GM12878 (cell line): ENCODE measurements at places on chromosomes 6 and 20.

DNA sequence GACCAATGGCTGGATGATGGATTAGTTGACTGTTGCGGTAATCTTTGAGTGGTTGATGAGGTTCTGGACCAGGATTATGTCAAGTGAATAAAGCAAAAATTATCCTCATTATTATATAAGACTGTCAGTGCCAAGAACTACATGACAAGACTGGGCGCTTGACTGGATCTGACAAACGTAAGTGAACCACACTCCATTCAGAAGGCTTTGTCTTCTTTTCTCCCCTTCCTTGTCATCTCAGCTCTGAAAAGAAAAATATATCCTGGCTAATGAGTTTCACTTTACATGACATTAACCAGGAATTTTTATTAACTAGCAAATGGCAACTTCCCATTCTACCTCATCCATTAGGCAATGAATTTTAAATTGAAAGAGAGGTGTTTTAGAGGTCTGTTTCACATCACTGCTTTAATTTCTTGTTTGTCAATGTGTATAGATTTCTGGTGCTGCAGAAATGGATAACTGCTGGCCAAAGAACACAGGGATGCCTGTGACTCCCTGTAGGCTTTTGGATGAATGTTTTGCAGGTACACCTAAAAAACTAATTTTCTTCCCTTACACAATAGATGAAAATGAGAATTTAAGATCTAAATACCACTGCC lies 150.1 kb downstream of the ELOVL4 start:
- DNase-seq: no peak

- no peak for DNase-seq
Measured at GRCh38 chr6:135604035-135604860, 106.7 kb upstream of the AHI1 start.

DNA sequence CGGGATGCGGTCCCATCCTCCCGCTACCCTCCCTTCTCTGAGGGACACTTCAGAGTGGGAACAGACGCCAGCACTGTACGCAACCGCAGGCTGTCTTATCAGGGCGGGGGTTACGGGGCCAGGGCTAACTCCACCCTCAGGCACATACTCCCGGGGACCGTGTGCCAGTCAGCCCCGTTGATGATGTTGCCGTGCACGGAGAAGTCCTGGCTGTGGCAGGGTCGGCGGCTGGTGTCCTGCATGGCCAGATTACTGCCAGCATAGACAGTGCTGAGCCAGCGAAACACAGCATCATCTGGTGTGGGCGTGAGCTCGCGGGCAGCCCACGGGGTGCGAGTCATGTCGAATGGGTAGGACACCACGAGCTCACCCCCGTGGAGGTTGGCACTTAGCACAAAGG lies 5.0 kb downstream of the CPXM1 start:
- DNase-seq: no peak

DNA sequence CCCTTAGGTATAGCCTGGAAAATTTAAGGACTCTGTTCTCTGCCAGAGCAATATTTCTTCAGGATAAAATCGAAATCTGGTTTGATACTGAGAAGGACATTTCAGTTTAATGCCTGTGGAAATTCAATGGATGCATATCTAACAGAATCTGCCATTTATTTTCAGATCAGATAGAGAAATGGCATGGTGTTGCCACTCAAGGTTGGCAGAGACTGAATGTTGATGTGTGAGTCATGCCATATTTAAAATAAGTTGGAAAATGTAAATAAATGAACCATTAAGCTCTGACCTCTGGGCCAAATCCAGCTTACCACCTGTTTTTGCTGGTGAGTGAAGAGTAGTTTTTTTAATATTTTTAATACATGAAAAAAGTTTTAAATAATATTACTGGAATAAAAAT lies 594.6 kb downstream of the DOK5 start:
- DNase-seq: no peak

DNA sequence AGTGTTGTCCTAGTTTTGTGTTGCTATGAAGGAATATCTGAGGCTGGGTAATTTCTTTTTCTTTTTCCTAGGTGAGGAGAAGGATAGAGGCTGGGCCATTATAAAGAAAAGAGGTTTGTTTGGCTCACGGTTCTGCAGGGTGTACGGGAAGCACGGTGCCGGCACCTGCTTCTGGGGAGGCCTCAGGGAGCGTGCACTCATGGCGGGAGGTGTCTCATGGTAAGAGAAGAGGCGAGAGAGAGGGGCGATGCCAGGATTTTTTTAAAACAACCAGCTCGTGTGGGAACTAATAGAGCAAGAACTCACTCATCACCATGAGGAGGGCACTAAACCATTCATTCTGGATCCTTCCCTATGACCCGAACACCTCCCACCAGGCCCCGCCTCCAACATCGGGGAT lies 14.2 kb upstream of the NPBWR2 start:
- DNase-seq: no peak

GRCh38 chr20:6580486-6580885 lies 187.0 kb upstream of the BMP2 start:
- no peak for DNase-seq

GRCh38 chr6:56683882-56684281 lies 41.2 kb upstream of the DST start:
- no peak for DNase-seq

DNA sequence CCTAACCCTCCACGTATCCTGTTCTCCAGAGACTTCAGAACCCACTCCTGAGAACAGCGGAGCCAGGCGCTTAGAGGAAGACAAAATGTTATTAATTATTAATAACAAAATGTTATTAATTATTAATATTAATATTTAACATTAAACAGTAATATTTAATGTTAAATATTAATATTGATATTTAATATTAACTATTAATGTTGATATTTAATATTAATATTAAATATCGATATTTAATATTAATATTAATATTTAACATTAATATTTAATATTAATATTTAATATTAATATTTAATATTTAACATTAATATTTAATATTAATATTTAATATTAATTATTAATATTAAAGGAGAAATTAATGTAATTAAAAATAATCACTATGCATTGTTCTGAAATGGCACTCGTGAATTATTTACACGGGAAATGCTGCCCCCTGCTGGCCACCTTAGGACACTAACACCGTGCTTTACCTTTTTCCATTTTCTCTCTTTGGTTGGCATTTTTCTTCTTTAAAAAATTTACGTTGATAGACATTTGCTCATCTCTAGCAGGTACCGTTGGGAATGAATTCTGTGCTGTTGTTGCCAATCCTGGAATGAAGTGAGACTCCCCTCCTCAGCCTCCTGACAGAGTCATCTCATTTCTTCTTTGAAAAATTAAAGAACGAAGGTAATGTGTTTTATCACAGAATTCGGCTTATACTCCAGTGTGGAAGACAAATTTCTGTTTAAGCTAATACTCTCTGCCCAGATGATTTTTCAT lies 7.5 kb upstream of the GGTLC1 start:
- DNase-seq: no peak

GRCh38 chr20:12916699-12917098 lies 92.1 kb upstream of the SPTLC3 start:
- DNase-seq: no peak

- DNase-seq: no peak
Measured at GRCh38 chr6:119830494-119831295, 481.1 kb upstream of the MAN1A1 start.

GRCh38 chr20:20690676-20691476 lies 21.6 kb downstream of the RALGAPA2 start:
- DNase-seq: peak; percentile 48

DNA sequence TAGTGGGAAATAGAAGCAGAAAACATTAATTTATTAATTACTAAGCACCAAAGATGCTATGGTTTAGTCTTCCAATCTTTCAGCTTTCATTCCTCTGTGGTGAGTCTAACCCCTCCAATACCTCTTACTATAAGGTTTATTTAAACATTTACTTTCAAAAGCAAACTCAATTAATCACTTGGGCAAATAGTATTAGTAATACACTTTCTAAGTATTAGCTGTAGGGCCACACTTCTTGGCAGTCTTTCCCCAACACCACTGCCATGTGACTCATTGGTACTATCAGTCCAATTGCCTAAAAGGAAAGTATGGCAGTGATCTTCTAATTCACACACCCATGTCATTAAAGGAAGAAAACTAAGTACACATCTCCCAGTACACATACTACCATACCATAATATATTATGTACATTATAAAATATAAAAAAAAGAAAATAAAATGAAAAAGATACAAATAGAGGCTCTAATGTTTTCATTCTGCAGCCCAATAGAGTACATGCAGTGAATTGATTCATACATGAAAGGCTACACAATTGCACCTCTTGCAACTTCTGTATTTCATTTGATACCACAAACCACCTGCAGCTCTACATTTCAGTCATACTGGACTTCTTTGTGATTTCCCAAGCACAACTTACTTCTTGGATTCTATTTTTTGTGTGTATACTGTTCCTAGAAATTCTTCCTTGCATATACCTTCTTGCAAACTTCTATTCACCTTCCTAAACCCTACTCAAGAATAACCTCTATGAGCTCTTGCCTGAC lies 218.6 kb downstream of the PKHD1 start:
- DNase-seq: no peak

GRCh38 chr6:32167761-32168262 lies 3.4 kb downstream of the EGFL8 start:
- no peak for DNase-seq

- no peak for DNase-seq
Measured at GRCh38 chr6:148693882-148694484, 52.8 kb upstream of the UST start.

- DNase-seq: no peak
Measured at GRCh38 chr20:61723529-61724257, 342.0 kb downstream of the TAF4 start.

DNA sequence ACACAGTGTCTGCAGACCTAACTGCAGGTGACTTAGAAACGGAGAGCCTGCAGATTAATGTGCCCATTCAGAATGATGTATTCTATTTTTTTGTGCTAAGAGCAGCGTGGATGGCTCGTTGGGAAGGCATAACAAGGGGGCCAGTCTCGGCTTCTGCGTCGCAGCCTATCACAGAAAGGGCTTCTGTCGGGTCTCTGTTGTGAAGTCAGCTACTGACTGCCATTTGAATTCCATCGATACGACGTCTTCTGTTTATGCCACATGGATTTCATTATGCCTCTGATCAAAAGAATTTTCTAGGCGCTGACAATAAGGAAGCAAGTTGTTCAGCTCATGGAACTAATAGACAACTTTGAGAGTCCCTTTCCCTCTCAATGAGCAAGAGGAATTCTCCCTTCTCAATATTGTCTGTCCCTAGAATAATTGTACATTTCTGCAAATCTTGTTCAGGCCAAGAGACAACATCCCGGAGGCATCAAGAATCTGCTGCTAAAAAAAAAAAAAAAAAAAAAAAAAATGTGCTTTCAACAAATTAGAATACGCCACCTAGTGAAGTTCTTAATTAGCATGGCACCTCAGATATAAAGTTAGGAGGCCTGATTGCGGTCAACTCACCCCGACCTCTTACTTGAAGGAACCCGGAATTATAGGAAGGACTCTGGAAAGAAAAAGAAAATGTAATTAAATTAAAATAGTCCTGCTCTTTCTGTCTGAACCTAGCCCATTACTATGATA lies 223.9 kb downstream of the TSHZ2 start:
- DNase-seq: no peak

DNA sequence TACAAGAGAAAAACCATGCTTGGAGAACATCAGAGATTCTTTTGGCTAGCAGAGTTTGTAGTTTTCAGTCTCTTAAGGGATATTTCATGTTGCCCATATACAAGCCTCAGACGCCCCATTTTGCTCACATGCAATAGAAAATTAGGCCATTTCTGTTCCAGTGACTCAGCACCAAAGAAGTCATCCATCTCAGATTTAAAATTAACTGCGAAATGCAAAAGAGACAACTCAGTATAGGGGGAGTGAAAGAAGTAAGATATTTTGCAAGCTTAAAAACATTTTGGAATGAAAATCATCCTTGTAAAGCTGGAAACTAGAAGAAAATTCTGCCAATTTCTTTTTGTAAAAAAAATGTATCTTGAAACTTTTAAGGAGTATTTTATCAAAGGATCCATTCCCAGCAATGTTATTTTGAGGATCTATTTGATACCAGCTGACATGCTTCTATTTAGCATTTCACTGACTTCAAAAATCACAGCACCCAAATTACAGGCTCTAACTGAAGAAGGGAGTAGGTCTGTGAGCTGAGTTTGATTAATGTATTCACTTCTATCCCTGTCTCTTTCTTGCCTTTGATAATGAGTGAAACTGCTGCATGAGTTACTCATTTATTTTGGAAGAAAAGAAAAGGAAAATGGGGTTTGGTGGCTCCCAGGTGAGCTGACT lies 223.7 kb upstream of the SULF2 start:
- no peak for DNase-seq

DNA sequence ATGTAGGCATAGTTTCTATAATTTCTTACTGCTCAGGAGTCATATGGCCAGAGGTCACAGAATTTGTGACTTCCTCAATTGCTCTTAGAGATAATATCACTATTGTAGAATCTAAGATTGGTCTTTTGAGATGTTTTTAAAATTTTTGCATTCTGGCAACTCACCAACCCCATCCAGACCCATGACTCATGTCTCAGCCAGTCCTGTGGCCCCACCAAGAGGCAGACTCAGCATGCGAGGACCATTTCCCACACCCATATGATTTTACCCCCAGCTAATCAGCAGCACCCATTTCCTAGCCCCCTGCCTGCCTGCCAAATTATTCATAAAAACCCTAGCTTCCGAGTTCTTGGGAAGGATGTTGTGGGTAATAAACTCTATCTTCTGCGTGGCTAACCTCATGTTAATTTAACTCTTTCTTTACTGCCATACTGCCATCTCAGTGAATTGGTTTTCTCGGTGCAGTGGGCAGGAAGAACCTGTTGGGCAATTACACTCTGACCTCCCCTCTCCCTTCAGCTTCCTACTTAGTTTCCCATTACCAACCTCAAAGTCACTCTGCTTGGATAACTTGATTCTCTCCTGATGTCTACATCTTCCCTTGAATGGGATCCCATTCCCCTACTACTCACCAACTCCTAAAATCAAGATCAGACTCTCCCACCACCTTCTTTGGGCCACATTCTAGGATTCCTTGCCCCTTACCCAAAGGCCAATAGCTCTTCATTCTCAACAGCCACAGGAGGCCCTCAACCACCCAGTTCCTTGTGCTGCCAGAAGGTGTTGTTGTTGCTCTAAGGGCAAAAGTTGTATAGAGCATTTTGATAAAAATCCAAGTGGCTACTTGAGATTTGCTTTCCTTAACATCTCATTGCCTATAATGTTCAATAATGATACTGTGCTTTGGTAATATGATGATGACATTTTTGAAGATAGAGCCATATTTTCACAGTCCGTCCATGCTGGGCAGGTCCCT lies 16.2 kb upstream of the IYD start:
- DNase-seq: no peak

GRCh38 chr6:8025191-8025590 lies 39.0 kb downstream of the BLOC1S5 start:
- no peak for DNase-seq

DNA sequence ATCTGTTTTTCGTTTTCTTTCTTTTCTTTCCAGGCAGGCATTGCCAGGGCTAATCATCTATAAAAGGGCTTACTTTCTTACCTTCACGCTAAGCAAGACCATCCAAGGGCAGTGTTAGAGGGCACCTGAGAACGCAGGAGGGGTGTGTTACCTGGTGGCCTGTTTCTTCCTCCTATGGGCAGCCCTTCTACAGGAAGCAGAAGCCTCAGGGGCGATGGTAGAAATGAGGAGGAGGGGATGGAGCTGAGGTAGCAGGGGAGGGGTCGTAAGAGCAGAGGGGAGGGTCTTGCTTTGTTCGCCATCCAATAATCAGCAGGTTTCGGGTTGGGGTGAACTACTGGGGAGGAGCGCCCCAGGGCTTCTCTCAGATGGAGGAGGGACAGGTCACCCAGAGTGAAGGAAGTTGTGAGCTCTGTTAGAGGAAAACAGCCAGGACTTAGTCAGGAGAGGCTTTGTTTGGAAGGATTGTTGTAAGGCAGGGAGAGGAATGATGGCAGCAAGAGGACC lies 1.5 kb upstream of the CCR6 start:
- no peak for DNase-seq
